ENCODE measurements at places on chromosomes 2 and 18.

DNA sequence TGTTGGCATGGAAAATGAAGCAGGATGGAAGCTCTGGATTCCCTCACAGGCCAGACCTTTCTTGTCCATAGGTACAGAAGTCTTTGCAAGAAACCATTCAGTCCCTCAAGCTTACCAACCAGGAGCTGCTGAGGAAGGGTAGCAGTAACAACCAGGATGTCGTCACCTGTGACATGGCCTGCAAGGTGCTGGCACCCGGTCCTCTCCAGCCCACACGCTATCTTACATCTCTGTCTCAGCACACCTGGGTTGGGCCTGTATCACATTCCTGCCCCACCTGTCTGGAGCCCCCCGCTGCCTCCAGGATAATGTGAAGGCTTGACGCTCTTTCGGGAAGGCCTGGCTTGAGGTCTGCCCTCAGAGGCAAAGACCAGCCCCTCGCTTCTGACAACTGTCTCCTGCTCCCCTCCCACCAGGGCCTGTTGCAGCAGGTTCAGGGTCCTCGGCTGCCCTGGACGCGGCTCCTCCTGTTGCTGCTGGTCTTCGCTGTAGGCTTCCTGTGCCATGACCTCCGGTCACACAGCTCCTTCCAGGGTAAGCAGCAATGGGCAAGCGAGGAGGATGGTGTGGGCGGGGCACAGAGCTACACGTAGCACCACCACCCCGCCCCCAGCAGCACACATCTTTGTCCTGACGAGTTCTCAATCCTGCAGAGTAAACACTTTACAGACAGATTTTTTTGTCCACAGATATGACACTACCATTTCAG is 6.0 kb downstream of the TMEM214 start:
- DNase-seq = no peak

- DNase-seq = no peak
Measured at GRCh38 chr2:50455351-50455939, 576.5 kb downstream of the NRXN1 start.

- DNase-seq = no peak
Measured at GRCh38 chr2:235634435-235635158, 140.8 kb downstream of the AGAP1 start.

DNA sequence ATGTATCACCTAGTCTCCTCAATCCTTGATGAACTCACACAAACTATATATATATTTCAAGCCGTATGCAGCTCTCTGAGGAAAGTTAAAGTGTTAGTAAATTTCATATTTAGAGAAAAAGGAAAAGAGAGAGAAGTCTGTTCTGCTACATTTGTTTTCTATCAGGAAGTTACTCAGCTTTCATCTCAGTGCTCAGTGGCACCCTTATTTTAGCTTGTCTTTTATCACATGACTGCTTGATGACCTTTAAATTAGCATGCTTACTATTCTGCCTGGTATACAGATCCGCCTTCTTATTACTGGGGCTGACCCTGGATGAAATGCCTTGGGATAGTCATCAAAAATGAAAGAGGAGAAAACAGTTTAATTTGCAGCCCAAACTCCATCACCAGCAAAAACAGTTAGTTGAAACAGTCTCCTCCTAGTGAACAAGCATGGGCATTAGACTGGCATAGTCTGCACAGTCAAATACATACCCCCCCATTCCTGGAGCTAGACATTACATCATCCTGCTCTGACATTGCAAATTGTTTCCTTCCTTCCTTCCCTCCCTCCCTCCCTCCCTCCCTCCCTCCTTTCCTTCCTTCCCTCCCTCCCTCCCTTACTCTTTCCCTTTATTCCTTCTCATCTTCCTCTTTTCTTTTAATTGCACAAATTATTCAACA is 215.7 kb downstream of the TMEM182 start:
- no peak for DNase-seq

GRCh38 chr2:161019311-161019710 is 140.9 kb upstream of the TANK start:
- no peak for DNase-seq

GRCh38 chr2:23705771-23706612 is 220.9 kb downstream of the ATAD2B start:
- no peak for DNase-seq

DNA sequence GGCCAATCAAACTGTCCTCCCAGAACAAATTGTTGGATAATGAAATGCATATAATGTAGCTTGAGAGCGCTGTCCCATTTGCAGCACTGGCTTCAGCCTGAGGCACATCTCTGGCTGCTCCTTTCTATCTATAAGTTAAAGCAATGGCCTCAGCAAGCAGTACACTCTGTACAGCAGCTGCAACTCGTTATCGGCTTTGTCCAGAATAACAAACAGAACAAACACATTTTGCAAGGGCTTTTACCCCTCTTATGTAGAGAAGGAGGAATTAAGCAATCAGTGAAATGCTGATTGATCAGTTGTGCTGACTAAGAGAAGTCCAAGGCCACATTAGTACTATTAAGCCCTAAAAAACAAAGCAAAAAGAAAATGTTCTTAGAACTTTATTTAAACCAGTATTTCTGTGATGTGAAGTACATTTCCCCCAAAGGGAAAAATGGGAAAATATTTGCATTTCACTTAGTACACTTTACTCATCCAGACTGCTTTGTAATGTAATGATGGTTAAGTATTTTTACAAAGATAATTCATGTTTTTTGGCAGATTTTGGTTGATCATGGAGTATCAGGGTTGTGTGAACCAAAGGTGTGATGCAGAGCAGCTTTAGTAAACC is 15.0 kb upstream of the CPS1 start:
- DNase-seq = no peak

GRCh38 chr18:11368020-11368419 is 218.7 kb upstream of the PIEZO2 start:
- DNase-seq = no peak

GRCh38 chr2:67846370-67847070 is 216.3 kb downstream of the C1D start:
- DNase-seq = no peak

GRCh38 chr2:2638547-2639220 is 307.6 kb upstream of the MYT1L start:
- no peak for DNase-seq

DNA sequence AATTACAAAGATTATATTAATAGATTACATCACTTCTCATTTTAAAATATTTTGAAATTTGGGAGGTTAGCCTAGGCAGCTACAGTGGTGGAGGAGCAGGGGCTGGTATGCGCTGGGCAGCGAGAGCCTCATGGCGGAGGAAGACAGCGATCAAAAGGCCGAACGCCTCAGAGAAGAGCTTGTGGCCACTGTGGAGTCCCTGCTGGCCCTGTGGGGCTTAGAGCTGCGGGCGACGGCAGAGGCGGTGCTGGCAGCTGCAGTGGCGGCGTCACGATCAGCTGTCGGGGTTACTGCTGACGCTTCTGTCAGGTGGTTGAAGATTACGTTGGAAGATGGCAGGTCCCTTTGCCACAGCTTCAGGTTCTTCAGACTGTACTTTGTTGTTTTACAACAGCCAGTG is 87.4 kb downstream of the ROCK2 start:
- no peak for DNase-seq

GRCh38 chr2:171227066-171227782 is 66.5 kb upstream of the TLK1 start:
- no peak for DNase-seq

DNA sequence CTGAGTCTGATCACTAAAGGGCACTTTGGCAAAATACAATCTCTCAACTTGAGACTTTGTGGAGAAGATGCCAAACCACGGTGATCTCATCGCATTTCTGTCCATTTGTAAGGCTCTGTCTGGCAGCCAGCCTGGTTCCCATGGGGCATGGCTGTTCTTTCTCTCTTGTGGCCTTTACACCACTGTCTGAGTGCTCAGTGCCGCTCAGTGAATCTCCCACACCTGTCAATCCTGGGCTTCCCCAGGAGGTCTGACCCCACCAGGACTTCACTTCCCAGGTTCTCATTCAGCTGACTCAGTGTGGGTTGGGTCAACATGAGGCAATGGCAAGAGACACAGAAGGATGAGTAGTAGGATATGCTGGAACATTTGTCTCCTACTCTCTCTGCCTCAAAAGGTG is 96.8 kb upstream of the TRIB2 start:
- no peak for DNase-seq

- no peak for DNase-seq
Measured at GRCh38 chr2:126910637-126911036, 11.9 kb downstream of the TEX51 start.

DNA sequence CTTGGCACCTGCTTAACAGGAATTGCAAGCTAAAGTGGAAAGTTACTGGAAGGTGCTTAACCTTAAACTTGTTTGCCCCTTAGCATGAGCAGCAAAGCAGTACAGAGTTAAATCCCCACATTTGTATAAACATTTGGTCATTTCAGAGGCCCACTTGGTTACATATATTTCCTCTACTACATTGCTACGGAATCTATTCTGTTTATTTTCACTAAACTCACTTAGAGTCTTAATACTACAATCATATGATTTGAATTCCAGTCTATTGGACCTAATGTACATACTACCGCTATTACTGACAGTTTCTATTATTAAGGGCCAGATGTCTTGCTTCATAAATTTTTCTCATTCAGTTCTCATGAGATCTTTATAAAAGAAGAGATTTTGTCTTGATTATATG is 1294.0 kb downstream of the LRP1B start:
- no peak for DNase-seq

GRCh38 chr18:69705987-69706386 is 241.7 kb downstream of the CD226 start:
- DNase-seq = no peak

- DNase-seq = no peak
Measured at GRCh38 chr2:140359056-140359771, 1579.0 kb upstream of the NXPH2 start.

GRCh38 chr2:85503168-85503850 is 35.7 kb upstream of the MAT2A start:
- DNase-seq = no peak

DNA sequence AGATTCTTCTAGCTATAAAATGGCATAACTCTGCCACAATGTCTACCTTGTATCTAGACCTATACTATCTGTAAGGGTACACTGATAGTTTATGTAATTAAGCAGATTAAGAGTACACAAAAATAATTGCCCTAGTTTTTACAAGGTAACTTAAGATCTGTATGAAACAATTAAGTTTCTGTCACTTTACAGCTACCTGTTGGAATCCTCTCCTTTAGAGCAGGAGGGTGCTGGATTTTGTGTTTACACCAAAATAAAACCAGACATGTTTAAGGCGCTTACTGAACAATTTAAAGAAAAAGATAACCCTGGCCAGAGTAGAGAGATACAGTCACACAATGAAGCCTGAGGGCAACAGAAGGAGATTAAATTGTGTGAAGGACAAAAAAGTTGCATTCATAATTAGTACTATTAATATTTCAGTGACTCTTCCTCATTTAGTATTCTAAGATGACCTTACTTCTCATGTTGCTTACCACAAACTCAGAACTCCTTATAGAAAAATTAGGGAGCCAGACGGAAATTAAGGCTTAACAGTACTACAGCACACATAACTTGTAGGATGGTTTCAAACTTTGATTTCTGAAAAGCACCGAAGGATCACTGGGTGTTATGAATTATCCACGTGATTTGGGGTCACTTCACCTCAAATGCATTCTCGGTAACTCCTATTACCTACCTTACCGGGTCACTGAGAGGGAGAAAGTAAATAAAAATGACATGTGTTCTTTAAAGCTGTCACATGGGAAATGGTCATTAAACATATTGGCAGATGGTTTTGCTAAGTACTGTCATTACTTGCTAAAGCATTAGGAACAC is 1.0 kb downstream of the DARS1 start:
- DNase-seq = no peak

DNA sequence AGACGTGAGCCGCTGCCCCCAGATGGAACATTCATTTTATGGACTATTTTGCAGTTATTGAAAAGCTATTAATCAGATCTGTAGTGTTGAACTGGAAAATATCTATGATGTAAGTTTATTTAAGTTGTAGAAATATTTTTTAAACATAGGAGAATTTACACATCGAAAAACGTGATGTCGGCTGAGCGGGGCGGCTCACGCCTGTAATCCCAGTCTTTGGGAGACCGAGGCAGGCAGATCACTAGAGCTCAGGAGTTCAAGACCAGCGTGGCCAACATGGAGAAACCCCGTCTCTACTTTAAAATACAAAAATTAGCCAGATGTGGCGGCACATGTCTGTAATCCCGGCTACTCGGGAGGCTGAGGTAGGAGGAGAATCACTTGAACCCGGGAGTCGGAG is 2.0 kb upstream of the TIA1 start:
- DNase-seq = no peak

GRCh38 chr2:85596026-85596333 is 435 bp downstream of the RNF181 start:
- no peak for DNase-seq

DNA sequence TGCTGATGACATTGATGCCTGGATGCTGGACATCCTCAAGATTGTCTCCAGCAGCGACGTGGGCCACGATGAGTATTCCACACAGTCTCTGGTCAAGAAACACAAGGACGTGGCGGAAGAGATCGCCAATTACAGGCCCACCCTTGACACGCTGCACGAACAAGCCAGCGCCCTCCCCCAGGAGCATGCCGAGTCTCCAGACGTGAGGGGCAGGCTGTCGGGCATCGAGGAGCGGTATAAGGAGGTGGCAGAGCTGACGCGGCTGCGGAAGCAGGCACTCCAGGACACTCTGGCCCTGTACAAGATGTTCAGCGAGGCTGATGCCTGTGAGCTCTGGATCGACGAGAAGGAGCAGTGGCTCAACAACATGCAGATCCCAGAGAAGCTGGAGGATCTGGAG is 94.1 kb upstream of the EML6 start:
- no peak for DNase-seq
